RPMI8226 (cell line): ENCODE measurements at places on chromosomes 12 and 14.

DNA sequence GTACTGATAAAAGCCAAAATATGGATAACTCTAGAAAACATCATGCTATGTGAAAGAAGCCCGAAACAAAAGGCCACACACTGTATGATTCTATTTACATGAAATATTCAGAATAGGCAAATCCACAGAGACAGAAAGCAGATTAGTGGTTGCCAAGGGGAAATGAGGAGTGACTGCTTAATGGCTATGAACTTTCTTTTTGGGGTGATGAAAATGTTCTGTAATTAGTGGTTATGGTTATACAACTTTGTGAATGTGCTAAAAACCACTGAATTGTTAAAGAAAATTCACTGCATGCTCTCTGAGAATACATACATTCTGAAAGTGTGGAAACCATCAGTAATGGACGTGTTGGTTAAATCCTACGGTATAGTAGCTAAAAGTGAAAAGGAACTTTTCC lies 39.9 kb upstream of the STON2 start:
- no peak for DNase-seq

DNA sequence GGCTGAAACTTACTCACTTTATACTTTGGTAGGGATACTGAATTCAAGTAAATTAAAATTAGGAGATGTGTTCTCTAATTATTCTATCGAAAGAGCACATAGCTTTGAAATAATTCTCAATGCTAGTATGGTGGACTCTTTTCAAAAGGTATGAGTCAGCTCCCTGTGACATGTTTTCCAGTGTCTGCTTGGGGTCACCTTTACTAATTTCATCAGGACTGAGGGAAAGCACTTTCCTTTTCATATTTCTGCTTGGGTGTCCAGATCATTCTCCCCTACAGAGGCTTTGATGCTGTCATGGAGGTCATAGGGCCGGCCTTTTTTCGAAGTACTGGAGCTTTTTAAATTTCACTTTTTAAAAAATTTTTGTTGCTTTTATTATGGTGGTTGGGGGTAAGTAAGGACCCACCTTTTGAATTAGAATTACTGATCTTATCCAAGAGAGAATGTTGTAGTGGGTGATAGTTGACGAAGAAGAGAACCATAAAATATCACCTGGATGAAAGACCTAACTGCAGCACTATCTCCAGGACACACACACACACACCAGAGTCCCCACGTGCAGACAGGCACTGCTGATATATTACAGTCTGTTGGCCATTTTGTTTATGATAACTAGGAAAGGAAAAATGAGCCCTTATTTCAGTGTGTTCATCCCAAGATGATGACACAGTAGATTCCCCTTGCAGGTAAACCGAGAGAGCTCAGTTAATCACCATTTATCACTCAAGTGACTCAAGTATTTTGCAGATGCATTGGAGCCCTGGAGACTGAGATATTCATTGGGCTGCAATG lies 558.6 kb downstream of the DIO2 start:
- DNase-seq: no peak

GRCh38 chr14:22650046-22650739 lies 6.0 kb upstream of the OR6J1 start:
- DNase-seq: no peak

- DNase-seq: no peak
Measured at GRCh38 chr12:57433370-57433769, 1.2 kb upstream of the INHBC start.

DNA sequence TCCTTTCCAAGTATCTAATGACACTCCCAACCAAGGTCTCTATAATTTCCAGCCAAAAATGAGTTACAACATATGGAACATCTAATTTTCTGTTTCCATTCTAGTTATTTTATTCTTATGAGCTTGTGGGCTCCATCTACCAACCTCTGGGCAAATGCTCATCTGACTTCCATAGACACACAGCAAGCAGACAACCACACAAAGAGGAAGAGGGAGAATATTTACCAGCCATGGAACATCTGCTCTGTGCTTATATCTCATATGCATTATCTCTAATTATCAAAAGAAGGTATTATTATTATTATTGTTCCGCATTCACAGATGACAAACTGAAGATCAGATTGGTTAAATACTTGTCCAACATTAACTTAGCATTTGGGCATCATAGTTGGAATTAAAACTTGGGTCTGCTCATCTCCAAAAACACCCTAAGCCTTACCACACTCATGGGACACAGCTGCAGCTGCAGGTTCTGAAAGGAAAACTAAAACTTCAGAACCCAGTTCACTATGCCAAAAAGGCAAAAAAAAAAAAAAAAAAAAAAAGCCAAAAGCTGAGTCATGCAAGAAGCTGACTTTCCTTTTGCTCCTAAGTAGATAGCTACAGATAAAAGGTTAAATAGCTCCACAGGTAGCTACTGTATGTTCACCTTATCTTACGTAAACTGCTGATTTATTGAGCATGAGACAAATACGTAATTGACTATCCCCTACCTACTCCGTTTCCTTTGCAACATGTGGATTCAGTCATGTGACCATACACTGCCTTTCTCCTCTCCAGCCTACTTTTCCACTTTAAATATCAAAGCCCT lies 23.6 kb upstream of the TCL1B start:
- peak; percentile 54 for DNase-seq

GRCh38 chr14:24838945-24839616 lies 205.1 kb upstream of the GZMB start:
- no peak for DNase-seq

DNA sequence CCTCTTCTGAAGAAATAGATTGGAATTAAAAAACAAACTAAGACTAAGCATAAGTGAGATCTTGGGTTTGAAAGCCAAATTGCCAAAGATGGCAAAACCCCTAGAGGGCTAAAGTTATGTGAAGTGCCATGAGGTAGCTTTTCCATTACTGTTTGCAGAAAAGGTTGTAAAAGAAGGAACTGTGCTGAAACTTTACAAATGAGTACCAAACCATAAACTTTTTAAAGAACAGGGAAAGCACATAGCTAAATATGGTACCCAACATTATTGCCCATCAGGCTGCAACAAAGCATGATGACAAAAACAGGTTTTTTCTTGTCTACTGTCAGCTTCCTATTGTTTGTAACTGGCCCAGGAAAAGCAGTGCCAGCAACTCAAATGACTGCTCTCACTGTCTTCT lies 224.2 kb downstream of the RAD51B start:
- no peak for DNase-seq

GRCh38 chr14:101950516-101951215 lies 13.7 kb upstream of the DYNC1H1 start:
- no peak for DNase-seq

DNA sequence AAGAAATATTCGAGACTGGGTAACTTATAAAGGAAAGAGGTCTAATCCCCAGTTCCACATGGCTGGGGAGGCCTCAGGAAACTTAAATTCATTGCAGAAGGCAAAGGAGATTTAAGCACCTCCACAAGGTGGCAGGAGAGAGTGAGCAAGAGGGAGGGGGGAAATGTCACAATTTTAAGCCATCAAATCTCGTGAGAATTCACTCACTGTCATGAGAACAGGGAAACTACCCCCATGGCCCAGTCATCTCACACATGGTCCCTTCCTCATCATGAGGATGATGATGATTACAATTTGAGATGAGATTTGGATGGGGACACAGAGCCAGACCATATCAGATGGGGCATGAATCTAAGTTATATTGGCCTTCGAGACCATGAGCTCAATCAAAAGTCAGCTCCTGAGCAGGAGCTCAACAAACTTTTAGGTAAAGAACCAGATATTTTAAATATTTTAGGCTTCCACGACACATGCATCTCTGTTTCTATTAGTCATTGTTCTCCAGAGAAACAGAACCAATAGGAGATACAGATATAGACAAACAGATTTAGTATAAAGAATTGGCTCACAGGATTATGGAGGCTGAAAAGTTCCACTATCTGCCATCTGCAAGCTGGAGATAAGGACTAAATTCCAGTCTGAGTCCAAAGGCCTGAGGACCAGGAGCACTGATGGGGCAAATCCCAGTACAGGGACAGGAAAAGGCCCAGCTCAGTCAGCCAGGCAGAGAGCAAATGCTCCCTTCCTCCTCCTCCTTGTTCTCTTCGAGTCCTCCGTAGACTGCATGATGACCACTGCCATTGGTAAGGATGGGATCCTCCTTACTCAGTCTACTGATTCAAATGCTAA lies 24.9 kb downstream of the DGLUCY start:
- peak; percentile 32 for DNase-seq

GRCh38 chr12:47978598-47978873 lies 15.1 kb downstream of the TMEM106C start:
- DNase-seq: no peak

DNA sequence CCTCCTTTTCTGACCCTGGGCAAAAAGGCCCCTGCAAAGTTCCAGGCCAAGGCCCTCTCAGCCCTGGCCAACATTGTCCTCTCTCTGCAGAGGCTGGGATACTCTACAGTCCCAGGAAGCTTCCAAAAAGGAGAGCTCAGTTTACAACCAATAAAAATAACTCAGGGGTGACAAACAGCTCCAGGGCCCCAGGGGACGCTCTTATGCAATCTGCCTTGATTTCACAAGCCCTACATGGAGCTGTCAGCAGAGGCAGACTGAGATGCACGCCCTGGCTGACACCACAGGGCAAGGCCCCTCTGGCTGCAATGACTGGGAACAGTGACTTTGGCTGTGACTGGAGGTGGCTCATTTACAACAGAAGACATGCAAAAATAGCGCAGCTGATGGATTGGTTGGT lies 129.0 kb upstream of the MED13L start:
- DNase-seq: no peak

DNA sequence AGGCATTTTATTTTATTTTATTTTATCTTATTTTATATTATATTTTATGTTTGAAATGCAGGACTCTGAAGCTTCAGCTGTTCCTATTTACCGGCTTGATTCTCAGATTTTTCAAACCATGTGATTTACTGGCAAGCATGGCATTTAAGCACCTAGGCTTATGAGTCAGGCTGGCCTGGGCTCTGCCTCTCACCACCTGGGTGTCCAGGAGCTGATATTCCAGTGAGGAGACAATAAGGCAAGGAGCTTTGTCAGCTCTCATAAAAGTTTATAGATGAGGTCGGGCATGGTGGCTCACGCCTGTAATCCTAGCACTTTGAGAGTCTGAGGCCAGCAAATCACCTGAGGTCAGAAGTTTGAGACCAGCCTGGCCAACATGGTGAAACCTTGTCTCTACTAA lies 2.1 kb downstream of the DAO start:
- DNase-seq: no peak

DNA sequence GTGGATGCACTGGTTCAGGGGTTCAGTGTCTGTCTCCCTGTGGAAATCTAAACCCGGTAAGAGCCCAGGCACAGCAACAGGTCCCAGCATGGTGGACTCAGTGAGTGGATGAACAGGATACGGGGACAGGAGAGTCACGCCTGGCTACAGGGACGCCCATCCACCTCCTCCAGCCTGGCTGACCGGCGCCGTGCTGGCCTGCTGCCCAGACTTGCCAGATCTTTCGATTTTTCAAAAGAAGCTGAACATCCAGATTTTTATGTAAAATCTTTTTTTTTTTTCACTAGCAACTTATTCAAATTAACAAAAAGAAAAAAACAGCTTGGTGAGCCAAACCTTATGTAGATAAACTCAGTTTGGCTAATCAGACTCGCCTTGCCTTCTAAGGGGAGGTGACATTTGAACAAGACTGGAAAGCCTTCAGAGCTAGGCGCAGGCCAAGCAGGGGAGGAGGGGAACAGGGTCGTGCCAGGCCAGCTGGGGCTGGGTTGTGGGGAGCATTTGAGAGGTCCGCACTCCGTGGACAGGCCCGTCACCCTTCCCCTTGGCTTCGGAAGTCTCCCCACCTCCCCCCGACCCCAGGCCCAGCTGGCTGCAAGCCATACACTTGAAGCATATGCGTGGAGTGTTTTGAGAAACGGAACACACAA lies 87.8 kb upstream of the NCOR2 start:
- DNase-seq: peak; percentile 76

DNA sequence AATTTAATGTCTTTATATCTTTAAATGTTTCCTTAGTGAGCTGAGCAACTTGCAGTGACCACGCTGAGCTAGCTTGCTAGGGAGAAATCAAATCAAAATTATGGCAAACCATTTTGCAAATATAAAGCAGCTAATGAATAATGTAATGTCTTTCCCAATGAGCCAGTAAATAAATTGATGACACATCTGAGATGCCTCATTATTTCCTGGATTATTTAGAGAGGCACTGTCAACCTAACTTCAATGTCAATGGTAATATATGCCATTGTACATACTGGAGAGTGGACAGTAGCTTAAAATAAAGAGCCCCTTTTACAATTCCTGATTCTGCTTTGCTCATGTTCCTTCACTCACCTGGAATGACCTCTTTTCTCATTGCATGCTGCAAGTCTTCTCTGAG lies 182.6 kb downstream of the PHLDA1 start:
- DNase-seq: no peak

DNA sequence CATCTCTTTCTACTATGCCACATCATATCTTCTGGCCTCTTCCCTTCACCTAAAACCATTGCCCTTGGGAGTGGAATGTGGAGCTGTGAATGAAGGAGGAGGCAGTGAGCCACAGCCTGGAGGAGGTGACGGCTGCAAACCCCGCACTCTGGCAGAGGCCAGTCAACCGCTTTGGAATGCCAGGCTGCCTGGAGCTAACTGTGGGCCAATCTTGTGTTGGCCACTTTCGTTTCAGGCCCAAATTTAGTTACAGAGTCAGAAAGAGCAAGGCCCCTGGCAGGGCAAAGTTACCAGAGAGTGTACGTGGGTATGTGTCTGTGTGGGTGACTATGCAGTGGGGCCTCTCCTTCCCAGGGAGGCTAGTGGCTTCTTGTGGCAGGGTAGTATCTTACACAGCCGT lies 40.1 kb downstream of the CACNA1C start:
- no peak for DNase-seq

DNA sequence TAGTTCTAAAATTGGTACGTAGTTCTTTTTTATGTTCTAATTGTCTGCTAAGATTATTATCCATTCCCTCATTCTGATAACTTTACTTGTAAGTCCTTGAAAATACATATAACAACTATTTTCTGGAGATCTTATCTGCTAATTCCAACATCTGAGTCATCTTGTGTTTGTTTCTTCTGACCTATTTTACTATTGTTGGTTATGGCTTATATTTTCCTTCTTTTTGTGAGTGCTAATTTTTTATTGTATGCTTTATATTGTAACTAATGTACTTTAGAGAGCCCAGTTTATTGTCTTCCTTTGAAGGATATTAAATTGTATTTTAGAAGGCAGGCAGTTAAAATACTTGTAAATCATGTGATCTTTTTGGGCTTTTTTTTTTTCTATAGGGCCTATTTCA lies 149.3 kb upstream of the LRFN5 start:
- no peak for DNase-seq

- peak; percentile 57 for DNase-seq
Measured at GRCh38 chr14:20857630-20858261, 33.4 kb upstream of the RNASE3 start.

GRCh38 chr12:125033288-125033687 lies 31.9 kb upstream of the AACS start:
- no peak for DNase-seq

- no peak for DNase-seq
Measured at GRCh38 chr14:100644784-100645183, 57.6 kb upstream of the BEGAIN start.

- no peak for DNase-seq
Measured at GRCh38 chr12:33795536-33795935, 226.8 kb upstream of the ALG10 start.

GRCh38 chr12:92155733-92156132 lies 10.1 kb upstream of the BTG1 start:
- no peak for DNase-seq

GRCh38 chr12:78171061-78171460 lies 340.4 kb downstream of the NAV3 start:
- DNase-seq: no peak
